ENCODE measurements at places on chromosomes 6 and 20.
A peak's percentile ranks its signal among the peaks of the same experiment; 100 is the strongest.

- DNase-seq = no peak
Observed at GRCh38 chr6:1424306-1424927, 35.0 kb downstream of the FOXF2 start.

DNA sequence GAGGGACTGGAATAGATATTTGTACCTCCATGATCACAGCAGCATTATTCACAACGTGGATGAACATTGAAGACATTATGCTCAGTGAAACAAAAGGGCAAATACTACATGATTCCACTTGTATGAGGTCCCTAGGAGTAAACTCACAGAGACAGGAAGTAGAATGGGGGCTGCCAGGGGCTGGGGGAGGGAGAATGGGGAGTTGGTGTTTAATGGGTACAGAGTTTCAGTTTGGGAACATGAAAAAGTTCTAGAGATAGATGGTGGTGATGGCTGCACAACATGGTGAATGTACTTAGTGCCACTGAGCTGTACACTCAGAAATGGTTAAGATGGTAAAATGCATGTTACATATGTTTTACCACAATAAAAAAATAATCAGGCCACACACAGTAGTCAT, 164.3 kb upstream of the RREB1 start:
- DNase-seq = no peak

DNA sequence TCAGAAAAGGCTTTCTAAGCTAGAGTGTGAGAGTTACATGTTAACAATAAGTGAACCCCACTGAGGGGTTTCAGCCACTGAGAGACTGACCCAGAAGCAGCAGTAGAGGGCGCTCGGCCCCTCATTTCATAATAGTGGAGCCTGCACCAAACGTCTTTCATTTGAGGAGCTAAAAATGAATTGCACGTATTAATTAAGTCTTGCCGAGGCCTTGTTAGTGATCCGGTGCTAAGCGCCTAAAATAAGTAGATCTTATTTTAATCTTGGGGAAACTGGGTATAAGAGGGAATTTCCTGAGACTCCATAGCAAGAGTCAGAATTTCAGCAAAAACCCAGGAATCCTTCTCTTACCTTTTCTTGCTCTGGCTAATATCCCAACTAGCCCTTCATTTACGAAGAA, 209.7 kb downstream of the FARS2 start:
- DNase-seq = no peak

DNA sequence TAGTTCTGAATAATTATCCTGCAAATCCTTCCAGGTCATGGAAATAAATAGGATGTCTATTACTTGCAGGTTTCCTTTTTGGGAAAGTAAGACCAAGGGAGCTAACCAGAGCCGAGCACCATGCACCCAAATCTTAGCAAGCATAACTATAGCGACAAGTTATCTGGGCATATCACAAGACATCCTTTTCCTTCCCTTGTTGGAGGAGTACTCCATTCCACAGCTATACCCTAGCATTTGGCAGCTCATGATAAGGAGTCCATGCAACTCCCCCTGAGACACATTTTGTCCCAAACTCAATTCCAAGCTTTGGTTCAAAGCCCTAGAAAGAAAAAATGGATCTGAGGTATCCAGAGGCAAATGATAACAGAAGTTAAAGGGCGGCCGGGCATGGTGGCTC, 16.5 kb upstream of the ASCC3 start:
- DNase-seq = no peak

- no peak for DNase-seq
Observed at GRCh38 chr6:138726066-138726756, 47.4 kb upstream of the CCDC28A start.

DNA sequence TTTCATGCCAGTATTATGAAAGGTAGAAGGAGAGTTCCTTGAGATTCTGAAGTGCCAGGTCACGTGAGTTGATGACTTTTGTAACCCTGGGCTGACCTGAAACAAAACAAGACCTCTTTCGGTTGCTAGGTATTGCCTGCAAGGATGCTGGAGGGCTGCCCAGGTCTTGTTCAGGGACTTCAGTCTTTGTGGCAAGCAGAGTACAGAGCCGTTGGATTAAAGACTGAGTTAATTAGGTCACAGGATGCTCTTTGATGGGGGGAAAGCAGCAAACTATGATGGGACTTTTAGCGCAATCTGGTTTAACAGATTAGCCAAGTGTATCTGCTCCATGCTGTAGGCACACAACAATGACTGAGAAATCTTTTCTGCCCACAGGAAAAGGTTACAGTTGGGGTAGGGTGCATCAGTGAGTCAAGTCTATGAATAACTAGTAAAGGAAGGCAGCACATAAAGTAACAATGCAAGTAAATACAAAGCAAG, 12.8 kb upstream of the ELOVL5 start:
- DNase-seq = no peak

GRCh38 chr20:33291830-33292355, 8.9 kb downstream of the BPIFB1 start:
- DNase-seq = peak; percentile 57

- DNase-seq = no peak
Observed at GRCh38 chr20:36252511-36252910, 16.2 kb downstream of the AAR2 start.

- DNase-seq = no peak
Observed at GRCh38 chr6:41505122-41506049, 40.8 kb upstream of the FOXP4 start.

DNA sequence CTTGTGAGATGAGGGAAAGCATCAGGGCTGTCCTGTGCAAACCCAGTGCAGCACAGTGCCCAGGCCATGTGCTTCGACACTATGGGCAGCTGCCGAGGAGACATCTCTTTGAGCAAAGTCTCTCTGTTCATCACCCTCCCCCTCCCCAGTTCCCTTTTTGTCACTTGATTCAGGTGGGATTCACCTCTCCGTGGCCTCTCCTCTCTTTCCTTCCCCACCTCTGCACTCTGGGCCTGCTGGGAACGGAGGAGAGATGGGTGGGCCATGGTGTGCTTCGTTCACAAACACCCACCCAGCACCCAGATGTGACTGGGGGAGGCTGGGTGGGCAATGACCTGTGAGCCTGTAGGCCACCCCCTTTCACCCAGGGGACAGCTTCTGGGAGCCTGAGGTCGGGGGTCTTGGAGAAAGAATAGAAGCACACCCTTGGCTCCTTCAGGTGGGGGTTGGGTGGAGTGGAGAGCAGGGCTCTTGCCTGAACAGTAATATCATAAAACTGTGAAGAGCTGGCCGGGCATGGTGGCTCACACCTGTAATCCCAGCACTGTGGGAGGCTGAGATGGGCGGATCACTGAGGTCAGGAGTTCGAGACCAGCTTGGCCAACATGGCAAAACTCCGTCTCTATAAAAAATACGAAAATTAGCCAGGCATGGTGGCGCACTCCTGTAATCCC, 33.5 kb upstream of the DLGAP4 start:
- DNase-seq = no peak

GRCh38 chr6:46914279-46914810, 7.4 kb downstream of the ADGRF5 start:
- no peak for DNase-seq

GRCh38 chr6:54959820-54960219, 113.2 kb downstream of the FAM83B start:
- no peak for DNase-seq

DNA sequence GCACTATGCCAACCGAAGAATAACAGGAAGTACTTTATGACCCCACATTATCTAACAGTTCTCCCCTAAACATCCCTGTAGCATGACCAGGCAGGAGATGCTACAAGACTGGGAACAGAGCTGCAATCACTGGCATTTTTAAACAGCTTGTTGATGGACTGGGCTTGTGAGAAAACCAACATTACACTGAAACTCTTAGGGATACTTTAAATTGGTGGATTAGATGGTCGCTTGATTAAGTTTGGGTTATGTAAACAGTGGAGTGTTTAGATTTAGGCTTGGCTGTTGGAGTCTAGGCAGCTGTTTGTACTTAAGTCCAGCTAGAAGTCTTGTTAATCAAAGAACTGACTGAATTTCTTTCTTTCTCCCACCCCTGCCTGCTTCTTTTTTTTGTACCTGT, 234.1 kb upstream of the BMP2 start:
- no peak for DNase-seq

- no peak for DNase-seq
Observed at GRCh38 chr20:48706116-48706656, 121.6 kb downstream of the PREX1 start.

- no peak for DNase-seq
Observed at GRCh38 chr20:62493886-62494285, 18.1 kb upstream of the GATA5 start.

- no peak for DNase-seq
Observed at GRCh38 chr6:113664909-113665308, 192.2 kb upstream of the MARCKS start.

DNA sequence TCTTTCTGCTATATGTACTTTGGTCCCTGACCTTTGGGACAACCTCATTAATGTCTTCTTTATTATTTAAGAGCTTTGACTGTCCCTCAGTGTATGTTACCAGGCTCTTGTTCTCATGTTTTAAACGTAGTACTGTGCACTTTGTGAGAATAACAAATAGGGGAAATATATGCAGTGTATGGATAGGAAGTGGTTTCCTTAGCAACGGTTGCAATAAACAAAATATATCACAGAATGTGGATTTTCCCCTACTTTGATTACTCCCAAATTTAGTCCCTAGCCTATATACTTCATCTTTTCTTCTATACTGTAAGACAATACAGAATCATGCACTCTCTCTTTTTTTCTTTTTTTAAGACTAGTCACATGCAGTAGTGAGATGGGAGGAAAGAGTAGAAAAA, 123.8 kb upstream of the AKIRIN2 start:
- no peak for DNase-seq

GRCh38 chr6:118284736-118285360, 263.2 kb upstream of the PLN start:
- no peak for DNase-seq

- no peak for DNase-seq
Observed at GRCh38 chr6:85419046-85419759, 30.7 kb upstream of the NT5E start.

GRCh38 chr6:98941319-98941718, 6.4 kb downstream of the FBXL4 start:
- no peak for DNase-seq

GRCh38 chr6:38485488-38485887, 154.2 kb downstream of the BTBD9 start:
- no peak for DNase-seq

- no peak for DNase-seq
Observed at GRCh38 chr6:84633771-84634170, 130.6 kb downstream of the TBX18 start.

GRCh38 chr6:3307436-3307835, 48.7 kb downstream of the PSMG4 start:
- no peak for DNase-seq

DNA sequence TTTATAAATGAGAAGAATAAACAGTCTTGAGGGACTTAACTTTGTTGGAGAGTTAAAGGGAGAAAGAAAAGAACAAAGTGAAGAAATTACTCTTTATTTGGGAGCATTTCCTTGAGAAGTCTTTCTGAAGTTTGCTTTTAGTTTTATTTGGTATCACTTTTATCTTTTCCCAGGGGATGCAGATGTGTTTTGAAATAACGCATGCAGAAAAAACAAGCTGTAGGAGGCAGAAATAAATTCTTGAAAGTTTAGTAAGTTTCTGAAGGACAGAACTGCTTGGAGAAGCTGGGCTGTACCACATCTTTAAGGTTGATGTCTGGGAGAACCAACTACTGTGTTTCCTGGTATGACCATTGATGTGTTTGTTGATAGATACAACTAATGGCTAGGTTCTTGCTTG, 75.0 kb downstream of the PLCB4 start:
- DNase-seq = no peak

GRCh38 chr20:54194724-54195438, 13.0 kb upstream of the PFDN4 start:
- DNase-seq = no peak

GRCh38 chr20:58852543-58853271, at the start of gene GNAS:
Gene GNAS, plus strand, starts transcription at chr20:58852716.
- no peak for DNase-seq

DNA sequence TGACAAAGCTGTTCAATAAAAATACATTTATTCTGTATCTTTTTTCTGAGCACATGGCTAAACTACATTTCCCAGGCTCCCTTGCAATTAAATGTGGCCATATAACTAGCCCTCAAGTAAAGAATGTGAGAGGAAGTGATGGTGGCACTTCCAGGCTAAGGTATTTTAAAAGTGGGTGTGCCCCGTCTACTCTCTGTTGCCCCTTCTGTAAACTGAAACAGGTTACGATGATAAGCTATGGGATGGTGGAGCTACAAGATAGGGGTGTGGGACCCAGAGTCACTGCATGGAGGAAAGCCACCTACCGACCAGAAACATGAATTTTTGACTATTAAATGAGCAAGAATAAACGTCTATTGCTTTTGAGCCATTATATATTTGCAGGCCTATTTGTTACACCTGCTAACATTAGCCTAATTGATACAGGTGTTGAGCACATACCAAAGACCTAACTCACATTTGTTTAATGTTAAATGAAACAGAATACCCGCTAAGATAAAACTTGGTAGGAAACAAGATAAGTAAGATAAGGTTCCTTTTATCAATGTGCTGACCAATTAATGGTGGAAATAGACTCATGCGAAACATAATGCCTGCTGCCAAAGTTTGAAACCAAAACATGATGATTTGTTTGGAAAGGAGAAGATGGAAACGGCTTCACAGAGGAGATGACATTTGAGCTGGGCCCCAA, 3.1 kb downstream of the FYN start:
- no peak for DNase-seq

DNA sequence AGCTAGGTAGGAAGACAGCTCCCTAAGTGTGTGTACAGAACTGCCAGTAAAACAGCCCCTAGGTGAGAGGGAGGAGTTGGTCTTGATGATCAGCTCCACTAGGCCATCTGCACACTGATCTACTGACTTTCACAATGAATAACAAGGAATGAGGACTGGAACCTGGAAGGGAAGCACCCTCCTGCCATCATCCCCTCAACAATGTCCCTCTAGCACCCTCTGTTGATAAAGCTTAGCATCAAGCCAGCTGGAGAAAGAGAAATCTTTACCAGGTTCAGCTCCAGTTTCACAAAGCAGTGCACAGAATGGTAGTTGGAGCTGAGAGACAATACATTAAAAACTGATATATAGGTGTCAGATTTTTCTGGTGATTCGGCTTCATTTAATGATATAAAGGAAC, 57.2 kb upstream of the IRAK1BP1 start:
- no peak for DNase-seq

- DNase-seq = no peak
Observed at GRCh38 chr6:124226396-124226795, 422.7 kb downstream of the NKAIN2 start.

DNA sequence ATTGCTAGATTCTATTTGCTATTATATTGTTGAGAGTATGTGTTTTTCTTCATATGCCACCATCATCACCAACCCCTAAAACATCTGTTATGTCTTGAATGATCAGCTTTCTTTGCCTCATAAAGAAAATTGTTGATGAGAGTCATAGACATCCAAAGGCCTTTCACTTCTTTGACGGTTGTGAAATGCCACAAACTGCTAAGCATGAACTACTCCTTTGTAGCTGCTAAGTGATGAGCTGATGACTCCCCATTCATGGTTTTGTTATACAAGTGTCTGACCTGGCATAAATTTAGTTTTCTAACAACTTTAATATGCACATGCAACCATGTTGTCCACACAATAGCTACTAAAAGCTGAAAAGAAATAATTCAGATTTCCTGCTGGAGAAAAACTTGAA, 684 bp upstream of the MED23 start:
- DNase-seq = no peak

GRCh38 chr20:51766994-51767866, 960 bp downstream of the ATP9A start:
- DNase-seq = peak; percentile 79

Measured in NCI-H1092 (cell line).